Stomach (tissue), 19 donors: ENCODE measurements at places on chromosomes 11 and 22. TPM values are rescaled to one million over a fixed set of nuclear protein-coding genes. Genes with fewer than 3 reads are reported as not detected.

- no peak for DNase-seq
Observed at GRCh38 chr11:1062075-1062820, 12.4 kb upstream of the MUC2 start.

GRCh38 chr22:27726686-27727449, 74.7 kb downstream of the MN1 start:
- DNase-seq, result peak; percentile 92

DNA sequence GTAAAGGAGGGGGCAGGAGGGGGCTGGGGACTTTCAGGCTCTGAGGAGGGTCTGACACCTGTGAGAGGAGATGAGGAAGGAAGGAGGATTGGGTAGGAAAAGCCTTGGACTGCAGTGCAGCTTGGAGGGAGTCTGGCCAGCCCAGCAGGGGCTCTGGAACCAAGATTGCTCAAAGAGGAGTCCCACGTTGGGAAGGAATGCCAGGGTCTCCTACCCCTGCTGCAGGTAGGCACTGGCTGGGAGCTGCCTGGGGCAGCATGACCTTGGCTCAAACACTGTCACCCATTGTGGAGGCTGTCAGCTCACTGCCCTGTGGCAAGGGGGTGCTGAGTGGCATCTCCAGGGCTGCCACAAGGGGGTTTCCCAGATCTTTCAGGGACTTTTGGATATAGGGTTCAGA, 94.5 kb downstream of the RPS6KA4 start:
- no peak for DNase-seq

DNA sequence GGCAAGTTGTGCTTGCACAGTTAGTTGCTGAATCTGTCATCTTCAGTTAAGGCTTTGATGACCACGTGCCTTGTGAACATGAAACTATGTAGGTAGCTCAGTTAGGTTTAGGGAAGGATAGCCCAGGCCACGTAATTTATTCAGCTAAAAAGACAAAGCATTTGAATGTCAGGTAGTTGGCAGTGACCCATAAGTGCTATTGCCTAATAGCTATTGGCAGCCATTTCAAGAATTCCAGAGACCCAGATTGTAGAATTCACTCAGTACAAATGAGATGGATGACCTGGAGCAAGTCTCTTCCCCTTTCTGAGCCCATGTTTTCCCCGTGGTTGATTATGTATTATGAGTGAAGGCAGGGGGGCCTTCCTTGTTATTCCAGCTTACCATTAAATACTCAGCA, 265.3 kb upstream of the ANO5 start:
- no peak for DNase-seq

The TYR gene
- polyA plus RNA-seq, result not detected
